ENCODE measurements at places on chromosomes 13 and 19.

GRCh38 chr19:57123882-57124281 is 4.1 kb downstream of the USP29 start:
- DNase-seq: no peak

DNA sequence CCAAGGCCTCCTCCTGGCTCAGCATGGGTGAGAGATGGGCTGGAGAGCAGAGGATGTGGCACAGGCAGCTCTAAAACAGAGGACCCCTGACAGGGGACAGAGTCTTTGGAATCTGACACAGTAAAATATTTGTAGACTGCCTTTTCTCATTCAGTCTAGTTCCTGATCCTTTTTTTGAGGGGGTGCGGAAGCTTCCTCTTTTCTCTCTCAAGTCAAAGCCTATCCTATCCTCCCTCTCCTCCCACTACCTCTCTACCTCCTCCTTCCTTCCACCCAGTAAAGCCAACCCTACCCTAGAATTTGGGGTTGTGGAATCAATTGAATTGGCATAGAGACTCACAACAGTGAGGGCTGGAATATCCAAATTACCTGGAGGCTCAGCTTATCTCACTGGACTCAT is 82.0 kb downstream of the TEX26 start:
- no peak for DNase-seq

GRCh38 chr19:14003251-14004055 is 2.7 kb downstream of the RFX1 start:
- DNase-seq: no peak

- no peak for DNase-seq
Observed at GRCh38 chr13:107284173-107284572, 716.2 kb upstream of the ARGLU1 start.

- peak; percentile 63 for DNase-seq
Observed at GRCh38 chr19:8831832-8832131, 322 bp downstream of the ZNF558 start.

- DNase-seq: no peak
Observed at GRCh38 chr19:15859187-15859586, 38.7 kb downstream of the CYP4F2 start.

- DNase-seq: no peak
Observed at GRCh38 chr19:823565-824121, 1.9 kb upstream of the PLPPR3 start.

DNA sequence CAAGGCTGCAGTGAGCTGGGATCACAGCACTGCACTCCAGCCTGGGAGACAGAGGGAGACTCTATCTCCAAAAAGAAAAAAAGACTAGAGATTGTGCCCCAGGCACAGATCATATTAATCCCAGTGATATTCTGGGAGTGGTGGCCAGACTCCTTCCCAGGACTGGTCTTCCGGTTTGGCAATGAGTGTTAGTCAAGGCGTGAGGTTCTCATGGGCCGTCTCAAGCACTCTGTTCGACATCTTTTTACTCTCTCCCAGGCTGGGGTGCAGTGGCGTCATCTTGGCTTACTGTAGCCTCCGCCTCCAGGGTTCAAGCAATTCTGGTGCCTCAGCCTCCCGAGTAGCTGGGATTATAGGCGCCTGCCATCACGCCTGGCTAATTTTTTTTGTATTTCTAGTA is 5.3 kb upstream of the DPRX start:
- no peak for DNase-seq

- no peak for DNase-seq
Observed at GRCh38 chr13:93222976-93223375, 3.6 kb upstream of the GPC6 start.

Measured in CD4-positive, alpha-beta memory T cell (primary cell).